DND-41 (cell line): ENCODE measurements at places on chromosomes 3 and 15.

GRCh38 chr3:142501004-142501926 is 53.4 kb upstream of the XRN1 start:
- no peaks in the 10 kb centered on the region for H3K4me1 ChIP-seq
- H3K36me3 ChIP-seq: peaks cover 65% of the 10 kb centered on the region
- H3K27me3 ChIP-seq: no peaks in the 10 kb centered on the region
- H3K27ac ChIP-seq: no peak overlapping the region
- DNase-seq: no peak

DNA sequence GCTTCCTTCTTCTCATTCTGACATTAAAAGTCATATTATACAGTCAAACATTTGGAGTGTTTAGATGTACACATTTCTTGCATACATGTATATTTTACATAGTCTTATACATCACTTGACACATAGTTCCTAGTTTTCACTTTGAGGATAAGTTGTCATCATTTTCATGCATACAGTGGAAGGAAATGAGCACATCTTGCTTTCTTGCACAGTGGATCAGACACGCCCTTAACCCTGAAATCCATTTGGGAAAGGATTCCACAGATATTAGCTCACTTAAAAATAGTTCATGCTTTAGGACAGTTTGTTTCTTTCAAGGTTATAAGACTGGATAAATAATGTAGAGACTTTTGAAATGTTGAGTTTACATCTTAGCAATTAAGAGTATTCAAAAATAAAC is 148.6 kb upstream of the MME start:
- H3K4me1 ChIP-seq: peaks cover 13% of the 10 kb centered on the region
- no peak for DNase-seq
- H3K27ac ChIP-seq: no peak overlapping the region
- H3K36me3 ChIP-seq: no peaks in the 10 kb centered on the region

DNA sequence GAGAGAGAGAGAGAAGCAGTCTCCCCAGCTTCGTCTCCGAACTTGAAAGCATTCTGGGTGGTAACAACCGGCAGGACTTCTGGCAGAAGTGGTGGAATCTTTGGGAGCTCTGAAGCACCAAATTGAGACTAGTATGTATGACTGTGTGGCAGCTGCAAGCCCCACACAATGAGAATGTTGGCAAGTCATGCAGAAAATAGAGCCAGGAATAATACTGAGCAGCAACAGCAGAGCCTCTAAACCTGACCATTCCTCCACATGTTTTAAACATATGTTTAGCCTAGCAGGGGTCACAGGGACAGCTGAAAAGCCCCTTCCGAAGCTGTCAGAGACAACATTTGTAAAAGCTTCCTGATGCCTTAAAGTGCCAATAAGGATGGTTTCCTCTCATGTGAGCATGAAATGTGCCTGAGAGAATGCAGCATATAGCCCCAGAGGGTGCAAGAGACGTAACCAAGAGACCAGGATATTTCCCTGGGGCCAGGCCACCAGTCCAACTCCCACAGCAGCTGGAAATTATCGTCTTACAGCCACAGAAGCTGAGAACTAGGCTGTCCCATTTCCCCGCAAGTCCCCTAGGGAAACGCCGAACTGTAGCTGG is 178.6 kb upstream of the CCDC54 start:
- H3K4me3 ChIP-seq: no peak overlapping the region
- no peak for DNase-seq
- no peaks in the 10 kb centered on the region for H3K27me3 ChIP-seq

- H3K4me1 ChIP-seq: peaks cover 28% of the 10 kb centered on the region
- no peak for DNase-seq
- no peak overlapping the region for H3K4me3 ChIP-seq
- no peaks in the 10 kb centered on the region for H3K27me3 ChIP-seq
- H3K36me3 ChIP-seq: no peaks in the 10 kb centered on the region; the same call in 1 of the 2 replicates
These were observed 2.5 kb upstream of the ABHD5 start for GRCh38 chr3:43688245-43688650.

GRCh38 chr15:38920966-38921365 is 356.4 kb upstream of the RASGRP1 start:
- no peak overlapping the region for H3K27ac ChIP-seq
- no peaks in the 10 kb centered on the region for H3K4me1 ChIP-seq
- DNase-seq: no peak
- no peaks in the 10 kb centered on the region for H3K36me3 ChIP-seq
- H3K27me3 ChIP-seq: peaks cover 4% of the 10 kb centered on the region

DNA sequence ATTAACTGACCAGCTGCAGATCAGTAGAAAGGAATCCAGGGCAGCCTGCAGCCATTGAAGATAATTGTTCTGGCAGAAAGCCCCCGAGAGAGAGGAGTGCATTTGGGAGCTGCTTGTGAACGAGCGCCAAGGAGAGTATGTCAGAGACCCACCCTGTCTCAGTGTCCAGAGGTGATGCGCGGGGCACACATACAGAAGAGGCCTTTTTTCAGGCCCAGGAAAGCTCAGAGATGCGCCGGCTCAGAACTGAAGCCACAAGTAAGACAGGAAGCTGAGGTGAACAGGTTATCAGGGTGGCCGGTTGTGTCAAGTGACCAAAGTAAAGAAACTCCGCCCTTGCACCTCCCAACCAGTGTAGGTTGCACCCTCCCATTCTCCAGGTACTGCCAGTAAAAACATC is 59.8 kb upstream of the HEG1 start:
- no peak overlapping the region for H3K27ac ChIP-seq
- H3K4me3 ChIP-seq: no peak overlapping the region
- DNase-seq: no peak
- peaks cover 4% of the 10 kb centered on the region for H3K27me3 ChIP-seq
- H3K4me1 ChIP-seq: no peaks in the 10 kb centered on the region
- H3K36me3 ChIP-seq: no peaks in the 10 kb centered on the region

DNA sequence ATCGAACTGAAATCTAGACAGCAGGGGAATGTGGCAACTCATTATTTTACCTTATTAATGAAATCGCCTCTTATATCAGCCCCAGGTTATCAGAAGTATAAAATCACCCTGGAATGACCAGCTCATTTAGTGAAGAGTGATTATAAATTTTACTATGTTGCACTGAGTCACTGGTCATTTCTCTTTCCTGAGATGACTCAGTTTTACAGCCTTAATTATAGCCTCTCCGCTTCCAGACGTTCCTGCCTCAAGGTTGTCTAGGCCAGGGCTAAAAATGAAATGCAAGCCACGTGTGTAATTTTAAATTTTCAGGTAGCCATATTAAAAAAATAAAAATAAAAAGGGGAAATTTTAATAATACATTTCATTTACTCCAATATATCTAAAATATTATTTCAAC is 33.3 kb downstream of the DET1 start:
- no peak overlapping the region for H3K4me3 ChIP-seq
- DNase-seq: no peak
- no peaks in the 10 kb centered on the region for H3K27me3 ChIP-seq
- H3K4me1 ChIP-seq: no peaks in the 10 kb centered on the region

GRCh38 chr3:52014613-52015012 is 18.9 kb upstream of the RPL29 start:
- no peak for DNase-seq
- no peak overlapping the region for H3K4me3 ChIP-seq
- no peaks in the 10 kb centered on the region for H3K36me3 ChIP-seq
- no peaks in the 10 kb centered on the region for H3K27me3 ChIP-seq
- no peaks in the 10 kb centered on the region for H3K4me1 ChIP-seq

- H3K36me3 ChIP-seq: no peaks in the 10 kb centered on the region
- no peak overlapping the region for H3K4me3 ChIP-seq
- H3K27ac ChIP-seq: no peak overlapping the region
- DNase-seq: no peak
These were observed 379.1 kb downstream of the MCTP2 start for GRCh38 chr15:94610485-94610884.

GRCh38 chr15:33963831-33964664 is 4.2 kb upstream of the CHRM5 start:
- no peaks in the 10 kb centered on the region for H3K27me3 ChIP-seq
- H3K4me3 ChIP-seq: no peak overlapping the region
- H3K4me1 ChIP-seq: no peaks in the 10 kb centered on the region
- H3K27ac ChIP-seq: no peak overlapping the region

GRCh38 chr15:67680641-67681040 is 138.1 kb downstream of the MAP2K5 start:
- DNase-seq: peak; percentile 41
- no peak overlapping the region for H3K4me3 ChIP-seq
- H3K4me1 ChIP-seq: peaks cover 4% of the 10 kb centered on the region; the same call in 1 of the 2 replicates
- no peak overlapping the region for H3K27ac ChIP-seq

- DNase-seq: no peak
- H3K36me3 ChIP-seq: peaks cover 87% of the 10 kb centered on the region
- H3K27ac ChIP-seq: no peak overlapping the region
- no peak overlapping the region for H3K4me3 ChIP-seq
These were observed 23.7 kb upstream of the P4HTM start for GRCh38 chr3:48966367-48966766.

DNA sequence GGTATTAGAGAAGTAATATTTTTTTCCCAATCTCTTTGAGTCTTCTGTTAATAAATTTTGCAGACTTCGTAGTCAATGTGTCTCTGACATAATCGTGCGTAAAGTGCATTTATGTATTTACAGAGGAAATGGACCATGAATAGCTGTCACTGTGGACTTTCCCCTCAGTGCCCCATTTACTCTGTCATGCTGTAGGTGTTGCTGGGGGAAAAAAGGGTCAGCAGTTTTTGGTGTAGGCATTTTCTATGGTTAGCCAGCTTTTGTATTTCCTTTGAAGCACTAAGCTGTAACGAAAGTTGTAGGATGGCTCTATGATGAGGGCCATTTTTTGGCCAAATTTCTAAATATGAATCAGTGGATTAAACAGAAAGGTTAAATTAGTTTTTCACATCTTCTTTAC is 598.4 kb downstream of the FGF12 start:
- H3K4me1 ChIP-seq: no peaks in the 10 kb centered on the region
- H3K27ac ChIP-seq: no peak overlapping the region
- H3K4me3 ChIP-seq: no peak overlapping the region
- no peaks in the 10 kb centered on the region for H3K36me3 ChIP-seq

GRCh38 chr15:87896936-87897335 is 359.6 kb downstream of the NTRK3 start:
- H3K27me3 ChIP-seq: no peaks in the 10 kb centered on the region
- H3K4me1 ChIP-seq: no peaks in the 10 kb centered on the region
- H3K4me3 ChIP-seq: no peak overlapping the region
- DNase-seq: no peak

DNA sequence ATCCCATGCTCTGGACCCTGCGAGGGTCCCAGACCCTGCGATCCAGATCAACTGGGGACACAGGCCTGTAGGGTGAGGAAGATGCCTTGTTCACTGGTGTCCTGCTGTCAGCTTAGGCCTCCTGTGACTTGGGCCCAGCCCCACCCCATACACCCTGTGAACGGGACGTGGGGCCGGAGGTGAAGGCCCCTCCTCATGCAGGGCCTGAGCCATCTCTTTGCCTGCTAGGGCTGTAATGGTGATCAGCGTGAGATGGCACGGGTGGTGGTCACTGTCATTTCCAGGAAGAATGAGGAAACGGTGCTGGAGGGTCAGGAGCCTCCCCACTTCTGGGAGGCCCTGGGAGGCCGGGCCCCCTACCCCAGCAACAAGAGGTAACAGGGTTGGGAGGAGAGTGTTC is 12.4 kb downstream of the VILL start:
- no peak for DNase-seq
- no peaks in the 10 kb centered on the region for H3K4me1 ChIP-seq
- H3K27ac ChIP-seq: no peak overlapping the region

- H3K36me3 ChIP-seq: no peaks in the 10 kb centered on the region
- no peak overlapping the region for H3K27ac ChIP-seq
- H3K4me1 ChIP-seq: no peaks in the 10 kb centered on the region
These were observed 30.4 kb downstream of the VGLL3 start for GRCh38 chr3:86960550-86960949.

- H3K4me3 ChIP-seq: no peak overlapping the region
- DNase-seq: no peak
- no peaks in the 10 kb centered on the region for H3K27me3 ChIP-seq
- H3K27ac ChIP-seq: peak overlapping the region; percentile 83
These were observed 5.9 kb downstream of the ARHGEF3 start for GRCh38 chr3:56795829-56796185.

GRCh38 chr3:109678600-109678999 is 341.3 kb upstream of the DPPA4 start:
- no peak overlapping the region for H3K27ac ChIP-seq
- no peaks in the 10 kb centered on the region for H3K27me3 ChIP-seq
- H3K36me3 ChIP-seq: no peaks in the 10 kb centered on the region
- DNase-seq: no peak
- no peaks in the 10 kb centered on the region for H3K4me1 ChIP-seq

- H3K27ac ChIP-seq: peak overlapping the region; percentile 89
- H3K27me3 ChIP-seq: no peaks in the 10 kb centered on the region
- peak; percentile 83 for DNase-seq
- H3K4me1 ChIP-seq: peaks cover 60% of the 10 kb centered on the region
- no peak overlapping the region for H3K4me3 ChIP-seq
- H3K36me3 ChIP-seq: peaks cover 8% of the 10 kb centered on the region
These were observed 9.5 kb downstream of the CHSY1 start for GRCh38 chr15:101242160-101242998.

- H3K4me1 ChIP-seq: no peaks in the 10 kb centered on the region
- H3K27me3 ChIP-seq: no peaks in the 10 kb centered on the region
- no peak for DNase-seq
- no peaks in the 10 kb centered on the region for H3K36me3 ChIP-seq
- H3K4me3 ChIP-seq: no peak overlapping the region
These were observed 245.3 kb downstream of the MYRIP start for GRCh38 chr3:40054568-40055222.

DNA sequence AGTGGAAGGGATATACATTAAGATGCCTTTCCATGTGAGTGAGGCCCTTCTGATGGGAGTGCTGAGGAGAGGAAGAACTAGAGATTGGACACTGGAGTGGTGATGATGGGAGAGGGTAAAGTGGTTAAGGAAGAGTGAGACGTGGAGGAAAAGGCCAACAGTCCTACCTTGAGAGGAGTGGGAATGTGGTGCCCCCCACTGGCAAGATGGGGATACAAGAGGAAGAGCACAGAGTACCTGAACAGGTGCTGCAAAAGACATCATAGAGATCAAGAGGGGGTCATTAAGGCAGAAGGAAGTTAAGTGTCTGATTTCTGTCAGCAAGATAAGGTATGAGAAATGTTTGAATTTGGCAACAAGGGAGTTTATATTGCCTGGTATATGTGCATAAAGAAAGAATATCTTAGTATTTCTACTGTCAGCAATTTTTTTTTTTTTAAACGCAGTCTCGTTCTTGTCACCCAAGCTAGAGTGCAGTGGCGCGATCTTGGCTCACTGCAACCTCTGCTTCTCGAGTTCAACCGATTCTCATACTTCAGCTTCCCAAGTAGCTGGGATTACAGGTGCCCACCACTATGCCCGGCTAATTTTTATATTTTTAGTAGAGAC is 34.0 kb downstream of the ARIH2 start:
- no peaks in the 10 kb centered on the region for H3K4me1 ChIP-seq
- H3K27me3 ChIP-seq: no peaks in the 10 kb centered on the region
- H3K27ac ChIP-seq: peak overlapping the region; percentile 32; the same call in 1 of the 2 replicates
- H3K36me3 ChIP-seq: peaks cover 38% of the 10 kb centered on the region
- DNase-seq: peak; percentile 20

GRCh38 chr15:45386420-45386819 is 8.1 kb upstream of the GATM start:
- H3K4me3 ChIP-seq: no peak overlapping the region
- H3K36me3 ChIP-seq: no peaks in the 10 kb centered on the region
- no peak overlapping the region for H3K27ac ChIP-seq
- no peaks in the 10 kb centered on the region for H3K4me1 ChIP-seq
- no peak for DNase-seq

GRCh38 chr3:128935922-128936321 is 56.5 kb downstream of the ACAD9 start:
- H3K4me3 ChIP-seq: no peak overlapping the region
- H3K4me1 ChIP-seq: no peaks in the 10 kb centered on the region
- no peak for DNase-seq
- H3K27me3 ChIP-seq: peaks cover 9% of the 10 kb centered on the region

- no peaks in the 10 kb centered on the region for H3K4me1 ChIP-seq
- no peaks in the 10 kb centered on the region for H3K27me3 ChIP-seq
- DNase-seq: no peak
- no peak overlapping the region for H3K27ac ChIP-seq
- peaks cover 78% of the 10 kb centered on the region for H3K36me3 ChIP-seq
These were observed 11.4 kb downstream of the TUBGCP4 start for GRCh38 chr15:43382310-43382709.
